CD4-positive, alpha-beta T cell treated with Interleukin-21 for 1 hour (primary cell): ENCODE measurements at places on chromosomes 5 and 9.

- no peak for DNase-seq
Observed at GRCh38 chr5:113319256-113320053, 115.3 kb downstream of the TSSK1B start.

- DNase-seq, result no peak
Observed at GRCh38 chr5:53035868-53036381, 46.8 kb downstream of the ITGA2 start.

- DNase-seq, result no peak
Observed at GRCh38 chr9:101758304-101758930, 20.0 kb upstream of the GRIN3A start.

DNA sequence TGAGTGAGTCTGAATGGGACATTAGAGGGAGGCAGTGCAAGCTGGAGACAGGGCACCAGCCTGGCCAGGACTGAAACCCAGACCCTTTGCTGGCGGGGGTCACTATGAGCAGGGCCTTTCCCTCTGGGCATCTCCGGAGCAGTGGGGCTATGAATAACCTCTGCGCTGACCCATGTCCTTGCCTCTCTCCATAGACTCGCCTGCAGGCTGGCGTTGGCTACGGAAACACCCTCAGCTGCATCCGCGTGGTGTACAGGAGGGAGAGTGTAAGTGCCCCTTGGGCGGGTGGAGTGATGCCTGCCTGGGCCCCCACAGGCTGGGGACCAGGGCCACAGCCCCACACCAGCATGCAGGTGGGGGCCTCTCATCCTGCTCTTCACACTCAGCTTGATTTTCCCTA lies 15.8 kb downstream of the SLC25A48 start:
- DNase-seq, result no peak

GRCh38 chr5:134509308-134510040 lies 16.0 kb upstream of the JADE2 start:
- no peak for DNase-seq

DNA sequence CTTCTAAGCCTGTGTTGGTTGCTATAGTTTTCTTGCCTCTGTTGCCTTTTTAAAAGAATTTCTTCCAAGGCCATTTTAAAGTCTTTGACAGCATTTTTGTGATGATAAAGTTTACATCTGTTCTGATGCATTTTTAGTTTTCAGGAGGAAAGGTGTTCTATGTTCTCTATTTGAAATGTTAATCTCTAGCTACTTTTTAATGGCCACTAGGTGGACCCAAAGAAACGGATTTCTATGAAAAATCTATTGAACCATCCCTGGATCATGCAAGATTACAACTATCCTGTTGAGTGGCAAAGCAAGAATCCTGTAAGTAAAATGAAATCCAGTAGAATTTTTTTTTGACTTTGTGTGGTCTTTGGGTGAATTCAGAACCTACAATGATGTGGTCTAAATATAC lies 60.2 kb downstream of the MELK start:
- DNase-seq, result peak; percentile 23

DNA sequence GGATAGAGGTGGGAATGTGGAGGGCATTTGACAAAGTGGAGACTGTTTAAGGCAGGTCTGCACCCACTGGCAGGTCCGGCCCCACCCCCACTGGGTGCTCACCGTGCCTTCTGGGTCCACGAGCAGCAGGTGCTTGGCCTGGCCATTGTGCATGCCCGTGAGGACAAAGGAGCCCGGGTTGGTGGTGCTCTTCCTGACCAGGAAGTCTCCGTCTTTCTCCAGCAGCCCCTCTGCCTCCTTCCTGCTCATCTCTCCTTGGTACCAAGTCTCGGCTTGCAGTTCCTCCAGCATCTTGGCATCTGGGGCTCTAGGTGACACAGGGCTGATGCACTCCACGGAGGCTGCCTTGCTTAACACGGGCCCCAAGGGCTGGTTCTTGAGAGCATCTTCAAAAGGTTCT lies 46.6 kb downstream of the S1PR3 start:
- DNase-seq, result no peak

DNA sequence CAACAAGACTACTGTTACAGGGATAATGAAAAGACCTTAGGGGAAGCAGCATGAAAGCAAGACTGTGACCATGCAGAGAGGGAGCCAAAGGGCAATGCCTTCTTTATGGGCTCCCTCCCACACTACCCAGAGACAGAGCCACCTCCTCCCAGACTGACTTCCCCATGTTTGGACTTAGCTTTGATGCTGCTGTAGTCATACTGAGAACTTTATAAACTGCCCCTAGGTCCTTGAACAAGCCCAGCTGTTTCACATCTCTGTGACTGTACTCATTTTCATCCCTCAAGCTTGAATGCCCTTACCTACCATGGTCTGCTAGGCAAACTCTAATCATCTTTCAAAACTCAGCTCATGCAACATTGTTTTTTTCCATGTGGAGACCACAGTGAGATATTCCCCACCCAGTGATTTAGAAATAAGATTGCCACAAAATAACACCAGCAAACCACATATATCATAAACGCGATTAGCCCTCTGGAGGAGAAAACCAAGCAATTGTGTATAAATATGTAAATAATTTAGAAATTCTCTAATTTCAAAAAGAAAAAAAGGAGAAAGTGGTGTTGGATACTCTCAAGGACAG lies 23.4 kb upstream of the FAM169A start:
- no peak for DNase-seq

DNA sequence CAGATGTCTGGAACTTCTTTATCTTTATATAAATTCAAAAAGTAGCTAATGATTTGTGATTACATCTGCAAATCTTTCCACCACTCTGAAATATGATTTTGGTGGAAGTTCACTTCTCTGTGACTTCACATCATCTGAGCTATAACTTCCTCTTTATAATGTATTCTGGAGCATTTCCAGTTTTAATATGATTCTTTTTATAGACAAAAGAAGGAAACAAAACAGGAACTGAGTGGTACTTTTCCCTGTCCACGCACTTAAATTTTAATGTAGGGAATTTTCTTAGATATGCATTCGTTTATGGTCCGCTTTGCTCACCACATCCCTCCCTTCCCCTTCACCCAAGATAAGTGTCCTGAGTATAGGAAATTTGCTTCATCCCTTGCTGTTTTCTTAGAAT lies 333.5 kb downstream of the CHSY3 start:
- no peak for DNase-seq

- DNase-seq, result no peak
Observed at GRCh38 chr9:113611461-113612215, 148.1 kb downstream of the RGS3 start.

DNA sequence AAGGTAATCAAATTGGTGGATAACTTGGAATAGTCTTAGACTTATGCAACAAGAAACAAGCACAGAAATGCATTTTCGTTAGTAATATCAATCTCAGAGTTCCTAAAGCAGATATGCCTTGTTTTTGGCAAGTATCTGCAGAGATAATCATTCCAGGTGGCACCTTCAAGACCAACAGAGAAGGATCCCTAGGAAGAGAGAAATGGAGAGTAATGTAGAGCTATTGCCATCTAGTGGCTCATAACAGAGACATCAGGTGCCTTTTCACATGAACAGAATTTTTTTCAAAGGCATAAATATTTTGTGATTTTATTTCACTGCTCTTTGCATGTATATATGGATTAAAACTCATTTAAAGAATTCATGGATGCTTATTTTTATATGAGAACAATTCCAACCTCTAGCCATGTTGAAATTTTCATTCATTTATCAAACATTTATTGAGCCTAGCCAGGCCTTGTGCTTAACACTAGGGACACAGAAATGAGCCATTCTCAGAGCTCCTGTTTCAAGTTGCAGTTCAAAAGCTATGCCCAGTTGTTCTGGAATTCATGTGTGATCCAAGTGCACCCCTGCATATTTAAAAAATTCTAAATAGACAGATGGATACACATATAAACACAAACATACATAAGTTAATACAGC lies 117.5 kb upstream of the OR13F1 start:
- DNase-seq, result no peak

DNA sequence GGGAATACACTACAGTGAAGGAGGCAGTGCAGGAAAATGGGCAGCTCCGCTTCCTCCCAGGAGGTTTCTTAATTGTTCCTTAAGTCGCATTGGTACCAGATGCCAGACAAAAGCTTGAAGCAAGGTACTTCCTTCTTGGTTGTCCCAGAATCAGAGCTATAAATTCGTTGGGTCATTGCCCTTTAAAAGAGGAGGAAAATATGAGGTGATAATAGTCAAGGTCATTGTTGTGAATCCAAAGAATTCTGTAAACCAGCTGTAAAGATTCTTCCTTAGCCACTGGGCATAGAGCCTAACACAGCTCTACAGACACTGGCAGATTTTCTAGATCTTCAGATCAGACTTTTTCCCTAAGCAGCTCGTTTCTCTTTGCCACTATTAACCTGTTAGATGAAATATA lies 444.1 kb upstream of the TLE4 start:
- no peak for DNase-seq

GRCh38 chr9:110027671-110028081 lies 180.3 kb downstream of the C9orf152 start:
- DNase-seq, result no peak

DNA sequence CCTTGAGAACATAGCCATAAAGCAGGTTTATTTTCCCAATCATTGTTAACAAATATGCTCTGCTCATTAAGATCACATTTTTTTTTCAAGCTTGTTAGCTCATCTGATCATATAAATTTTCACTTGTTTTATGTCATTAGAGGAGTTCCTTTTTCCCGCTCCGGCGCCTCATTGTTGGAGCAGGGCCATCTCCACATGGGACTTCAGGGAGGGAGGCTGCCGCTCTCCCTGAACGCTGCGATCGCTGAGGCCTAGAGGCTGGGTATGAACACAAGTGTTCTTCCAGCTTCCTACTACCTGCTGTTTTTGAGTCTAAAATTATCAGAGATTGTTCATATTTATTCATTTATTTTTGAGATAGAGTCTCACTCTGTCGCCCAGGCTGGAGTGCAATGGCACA lies 246.9 kb downstream of the MPDZ start:
- no peak for DNase-seq

GRCh38 chr5:148751025-148751424 lies 75.4 kb upstream of the ADRB2 start:
- DNase-seq, result no peak

DNA sequence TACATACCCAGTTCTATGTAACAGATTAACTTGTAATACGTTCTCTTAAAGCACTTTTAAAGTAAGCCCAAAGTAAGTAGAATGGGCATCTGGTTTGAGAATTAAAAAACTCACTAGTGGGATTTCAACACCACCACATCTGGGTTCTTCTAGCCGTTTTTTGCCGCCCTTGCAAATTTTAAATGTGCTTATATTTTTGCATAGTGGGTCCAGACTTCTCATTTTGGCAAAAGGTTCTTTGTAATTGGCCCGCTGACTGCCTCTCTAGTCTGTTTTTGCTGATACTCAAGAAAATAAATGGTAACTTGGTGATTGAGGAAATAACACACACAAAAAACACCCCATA lies 582 bp upstream of the FBXO4 start:
- DNase-seq, result no peak

DNA sequence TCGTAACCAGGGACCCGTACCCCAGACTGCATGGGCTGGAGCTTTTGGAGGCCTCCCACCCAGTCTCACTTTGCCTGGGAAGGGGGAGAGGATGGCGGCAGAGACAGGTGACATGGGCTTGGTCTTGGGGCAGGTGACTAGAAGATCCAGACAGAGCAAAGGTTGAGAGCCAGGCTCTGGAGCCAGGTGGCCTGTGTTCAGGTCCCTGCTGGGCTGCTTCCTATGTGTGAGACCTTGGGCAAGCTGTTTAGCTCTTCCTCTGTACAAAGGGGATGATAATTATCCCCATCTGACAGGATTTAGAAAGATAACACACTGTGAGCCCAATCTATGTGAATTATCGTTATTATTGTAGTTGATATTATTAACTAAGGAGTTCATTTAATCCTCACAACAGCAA lies 16.1 kb upstream of the NDST1 start:
- no peak for DNase-seq

- DNase-seq, result no peak
Observed at GRCh38 chr5:5350101-5350500, 72.4 kb upstream of the ICE1 start.

DNA sequence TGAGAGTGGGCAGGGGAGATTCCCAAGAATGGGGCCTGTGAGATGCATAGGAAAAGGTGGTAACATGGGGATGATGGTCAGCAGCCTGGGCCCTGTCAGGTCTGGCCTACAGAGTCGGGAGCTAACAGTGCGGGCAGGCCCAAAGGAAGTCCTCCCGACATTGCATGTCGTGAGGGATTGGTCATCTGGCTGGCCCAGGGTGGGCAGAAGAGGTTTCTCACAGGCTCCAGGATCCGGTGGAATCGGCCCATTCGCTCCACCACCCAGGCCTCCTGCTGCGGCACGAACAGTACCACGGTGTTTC lies 514 bp downstream of the STOML2 start:
- DNase-seq, result no peak

- DNase-seq, result no peak
Observed at GRCh38 chr9:6383551-6384225, 29.3 kb upstream of the UHRF2 start.
